Esophagus muscularis mucosa (tissue), 4 donors: ENCODE measurements at places on chromosomes 7 and 10. TPM values are rescaled to one million over a fixed set of nuclear protein-coding genes. Genes with fewer than 3 reads are reported as not detected.

DNA sequence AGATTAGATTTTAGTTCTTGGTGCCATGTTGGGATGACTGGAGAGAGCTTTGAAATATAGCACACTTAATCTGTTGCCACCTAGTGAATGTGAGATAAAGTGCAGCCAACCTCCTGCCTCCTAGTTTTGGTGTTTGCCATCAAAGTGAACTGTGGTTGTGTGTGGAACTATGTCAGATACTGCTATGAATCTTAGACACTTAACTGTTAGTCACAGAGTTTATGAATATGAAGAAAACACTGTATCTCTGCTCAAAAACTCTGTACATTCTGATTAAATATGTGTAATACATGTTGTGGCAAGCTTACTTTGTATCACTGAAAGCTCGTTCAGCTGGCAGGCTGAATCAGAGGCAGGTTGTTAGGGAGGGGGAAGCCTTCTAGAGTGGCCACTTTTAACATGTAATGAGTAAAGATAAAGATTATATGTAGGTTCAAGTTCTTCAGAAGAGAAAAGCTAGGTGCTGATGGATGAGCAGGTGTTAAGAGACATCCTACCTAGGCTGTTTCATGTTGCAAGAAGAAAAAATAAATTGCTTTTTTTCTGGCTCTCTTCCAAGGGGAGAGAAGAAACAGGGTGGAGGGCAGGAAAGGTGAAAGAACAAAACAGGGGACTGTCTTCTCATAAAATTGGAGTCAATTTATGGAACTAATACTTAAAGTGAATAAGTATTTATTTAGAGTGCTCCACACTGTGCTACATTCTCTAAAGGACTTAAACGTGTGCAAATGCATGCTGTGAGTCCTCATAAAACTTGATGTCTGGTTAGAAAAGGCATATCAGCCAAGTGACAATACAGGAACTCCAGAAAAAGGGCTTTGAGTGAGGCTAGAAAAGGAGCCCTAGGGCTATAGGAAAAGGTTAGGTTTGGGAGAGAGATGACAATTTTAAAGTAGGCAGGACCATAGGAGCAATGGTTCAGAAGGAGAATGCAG, 14.1 kb upstream of the LAMB1 start:
- no peak overlapping the region for H3K4me3 ChIP-seq
- no peaks in the 10 kb centered on the region for H3K36me3 ChIP-seq
- H3K27me3 ChIP-seq, result no peaks in the 10 kb centered on the region
- peak overlapping the region; percentile 20 for H3K27ac ChIP-seq

GRCh38 chr7:24029068-24029467, 254.9 kb upstream of the NPY start:
- H3K36me3 ChIP-seq, result no peaks in the 10 kb centered on the region
- H3K27me3 ChIP-seq, result no peaks in the 10 kb centered on the region

Gene PTF1A
- total RNA-seq, result not detected

GRCh38 chr7:50359995-50360925, 55.7 kb downstream of the IKZF1 start:
- no peaks in the 10 kb centered on the region for H3K27me3 ChIP-seq
- H3K4me3 ChIP-seq, result no peak overlapping the region
- no peaks in the 10 kb centered on the region for H3K4me1 ChIP-seq
- no peak overlapping the region for H3K27ac ChIP-seq
- H3K36me3 ChIP-seq, result no peaks in the 10 kb centered on the region

- H3K27ac ChIP-seq, result no peak overlapping the region
These were observed 85.3 kb downstream of the HECTD2 start for GRCh38 chr10:91495402-91495801.

GRCh38 chr10:132861116-132861691, 75.3 kb upstream of the NKX6-2 start:
- no peak overlapping the region for H3K4me3 ChIP-seq
- peaks cover 82% of the 10 kb centered on the region for H3K27me3 ChIP-seq
- no peaks in the 10 kb centered on the region for H3K4me1 ChIP-seq
- H3K27ac ChIP-seq, result no peak overlapping the region
